Mesothelial cell of epicardium (in vitro differentiated cells): ENCODE measurements at places on chromosomes 5 and 9.
A peak's percentile ranks its signal among the peaks of the same experiment; 100 is the strongest.

- DNase-seq, result no peak
Observed at GRCh38 chr5:78638423-78638822, 10.1 kb downstream of the LHFPL2 start.

DNA sequence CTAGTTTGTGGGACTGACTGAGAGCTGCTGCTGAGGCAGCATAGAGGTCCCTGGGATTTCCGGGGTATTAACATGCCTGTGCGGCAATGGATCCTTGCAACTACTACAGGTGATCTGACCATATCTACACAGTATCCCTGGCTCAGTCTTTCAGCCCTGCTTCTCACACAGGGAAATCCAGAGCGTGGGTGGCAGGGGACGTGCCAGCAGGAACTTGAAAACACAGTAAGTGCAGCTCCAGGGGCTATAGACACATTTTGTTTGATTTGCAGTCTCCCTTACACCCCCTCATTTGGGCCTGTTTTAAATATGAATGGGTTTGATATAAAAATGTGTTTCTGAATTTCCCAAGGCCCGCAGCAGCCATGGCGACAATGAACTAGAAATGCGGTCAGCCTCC lies 209.5 kb downstream of the DCP2 start:
- no peak for DNase-seq

- DNase-seq, result no peak
Observed at GRCh38 chr5:180387798-180388197, 34.7 kb upstream of the GFPT2 start.

DNA sequence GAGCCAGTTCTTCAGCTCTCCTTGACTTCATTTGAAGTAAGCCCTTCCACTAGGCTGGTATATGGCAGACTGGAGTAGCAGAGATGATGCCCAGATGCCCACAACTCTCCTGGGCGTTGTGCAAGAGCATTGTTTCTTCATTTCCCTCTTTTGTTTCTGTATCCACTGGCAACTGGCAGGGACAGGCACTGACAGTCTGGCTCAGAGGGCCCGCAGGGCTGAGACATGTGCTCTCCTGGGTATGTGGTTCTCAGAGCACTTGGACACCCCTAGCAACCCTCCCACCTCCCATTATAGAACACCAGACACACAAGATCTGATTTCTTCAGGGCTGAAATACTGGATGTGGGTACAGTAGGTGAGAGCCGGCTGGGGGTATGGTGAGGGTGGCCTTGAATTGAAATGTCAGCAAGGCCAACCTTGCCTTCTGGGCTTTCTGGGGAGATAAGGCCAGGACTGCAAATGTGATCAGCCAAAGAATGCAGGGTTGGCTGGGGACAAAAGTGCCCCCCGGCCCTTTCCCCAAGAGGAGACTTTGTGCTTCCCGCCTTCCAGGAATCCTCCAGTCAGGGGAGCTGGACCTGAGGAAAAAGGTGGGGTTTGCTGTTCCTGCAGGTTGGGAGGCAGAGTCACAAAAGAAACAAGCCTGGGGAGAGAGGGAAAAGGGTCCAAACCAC lies 28.6 kb upstream of the CTNNA1 start:
- no peak for DNase-seq

- DNase-seq, result no peak
Observed at GRCh38 chr5:181111010-181111409, 20.0 kb downstream of the OR2V1 start.

DNA sequence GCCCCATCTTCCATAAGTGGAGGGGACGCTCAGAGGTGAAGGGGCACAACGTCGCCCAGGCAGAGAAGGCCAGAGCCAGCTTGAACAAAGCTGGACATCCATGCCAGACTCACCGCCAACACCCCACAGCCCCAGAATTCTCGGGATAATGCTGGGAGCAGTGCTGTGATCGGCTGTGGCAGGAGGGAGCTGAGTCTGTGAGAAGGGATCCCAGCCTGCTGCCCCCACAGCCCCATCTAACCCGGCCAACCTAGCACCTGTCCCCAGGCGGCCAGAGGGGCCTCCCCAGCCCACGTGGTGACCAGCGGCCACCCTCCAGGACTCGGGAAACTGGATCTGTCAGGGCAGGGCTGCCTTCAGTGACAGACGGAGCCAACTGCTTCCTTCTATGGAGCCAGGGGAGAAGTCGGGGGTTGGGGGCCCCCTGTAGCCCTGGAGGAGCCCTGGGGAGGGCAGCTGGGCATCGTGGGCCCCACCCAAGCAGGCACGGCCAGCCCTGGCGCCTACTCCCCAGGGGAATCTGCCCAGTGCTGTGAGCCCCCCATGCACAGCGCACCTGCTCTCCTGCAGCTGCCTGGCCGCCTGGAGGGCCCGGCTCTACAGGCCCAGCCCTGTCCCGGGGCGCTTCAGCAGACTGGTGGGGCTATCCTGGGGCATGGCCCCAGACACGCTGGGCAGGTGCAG lies 6.0 kb downstream of the BRD3 start:
- no peak for DNase-seq

- DNase-seq, result no peak
Observed at GRCh38 chr5:125798307-125798706, 624.9 kb upstream of the GRAMD2B start.

GRCh38 chr5:176846335-176847140 lies 36.2 kb downstream of the UNC5A start:
- no peak for DNase-seq

GRCh38 chr9:128555180-128555721 lies 2.9 kb downstream of the SPTAN1 start:
- DNase-seq, result no peak

DNA sequence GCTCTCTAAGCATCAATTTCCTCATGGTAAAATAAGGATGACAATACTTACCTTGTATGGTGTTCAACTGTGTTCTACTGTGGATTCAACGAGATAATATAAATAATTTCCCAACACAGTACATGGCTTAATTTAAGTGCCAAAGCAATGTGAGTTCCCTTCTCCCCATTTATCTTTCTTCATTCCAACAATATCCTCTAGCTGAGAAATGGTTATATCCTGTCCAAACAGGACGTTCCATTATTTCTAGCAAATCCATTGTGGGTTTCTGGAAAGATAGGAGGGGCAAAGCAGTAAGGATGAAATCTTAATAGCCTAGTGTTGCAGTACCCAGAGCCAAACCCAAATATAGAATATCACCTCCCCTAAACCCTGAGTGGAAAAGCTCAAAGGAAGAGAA lies 22.0 kb downstream of the ABCA1 start:
- no peak for DNase-seq

DNA sequence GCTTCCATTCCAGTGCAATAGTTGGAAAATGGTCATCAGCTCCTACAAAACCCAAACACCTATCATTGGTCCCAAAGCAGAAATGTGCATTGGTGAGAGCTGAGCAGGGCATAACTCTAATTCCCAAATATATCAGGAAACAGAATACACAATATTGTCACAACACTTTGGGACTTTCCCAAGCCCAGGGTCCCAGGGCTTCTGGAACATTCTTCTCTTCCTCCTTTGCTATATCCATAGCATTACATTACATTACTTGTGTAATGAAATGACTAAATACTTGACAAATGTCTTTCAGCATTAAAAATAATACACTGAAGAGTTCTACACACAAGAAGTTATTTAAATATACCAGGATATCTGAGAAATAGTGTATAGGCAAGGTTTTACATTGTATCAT lies 45.6 kb downstream of the LIX1 start:
- DNase-seq, result no peak

GRCh38 chr5:35012796-35013195 lies 35.0 kb downstream of the AGXT2 start:
- DNase-seq, result no peak

- no peak for DNase-seq
Observed at GRCh38 chr9:111610149-111610548, 10.7 kb upstream of the PTGR1 start.

- DNase-seq, result no peak
Observed at GRCh38 chr5:7668161-7668560, 182.8 kb downstream of the CFAP90 start.

- no peak for DNase-seq
Observed at GRCh38 chr9:101311758-101312420, 72.9 kb downstream of the BAAT start.

DNA sequence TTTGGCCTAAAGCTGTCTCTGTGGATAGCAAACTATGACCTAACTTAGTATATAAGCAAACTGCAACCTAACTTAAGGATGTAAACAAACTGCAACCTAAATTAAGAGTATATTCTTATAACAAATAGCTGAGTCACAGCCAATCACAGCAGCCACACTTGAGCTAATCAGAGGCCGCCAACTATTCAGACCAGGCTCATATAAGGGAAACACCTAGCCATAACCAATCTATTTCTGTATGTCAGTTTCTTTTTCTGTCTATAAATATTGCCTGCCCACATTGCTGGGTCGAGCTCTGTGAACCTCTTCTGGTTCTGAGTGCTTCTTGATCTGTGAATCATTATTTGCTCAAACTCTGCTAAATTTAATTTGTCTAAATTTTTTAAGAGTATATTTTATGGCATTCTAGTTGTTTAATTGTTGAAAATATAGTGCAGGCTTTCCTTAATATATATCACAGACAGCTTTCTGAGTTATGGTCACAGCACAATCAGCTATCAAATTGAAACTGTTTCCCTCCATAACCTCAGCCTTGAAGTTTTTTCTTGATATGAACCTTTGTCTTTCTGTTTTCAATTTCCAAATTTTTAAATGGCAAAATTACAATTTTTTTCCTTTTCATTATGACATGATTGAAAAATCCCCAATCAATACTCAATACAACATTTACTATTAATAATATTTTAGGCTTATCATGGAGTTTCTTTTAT lies 327.1 kb upstream of the NUDT12 start:
- no peak for DNase-seq

DNA sequence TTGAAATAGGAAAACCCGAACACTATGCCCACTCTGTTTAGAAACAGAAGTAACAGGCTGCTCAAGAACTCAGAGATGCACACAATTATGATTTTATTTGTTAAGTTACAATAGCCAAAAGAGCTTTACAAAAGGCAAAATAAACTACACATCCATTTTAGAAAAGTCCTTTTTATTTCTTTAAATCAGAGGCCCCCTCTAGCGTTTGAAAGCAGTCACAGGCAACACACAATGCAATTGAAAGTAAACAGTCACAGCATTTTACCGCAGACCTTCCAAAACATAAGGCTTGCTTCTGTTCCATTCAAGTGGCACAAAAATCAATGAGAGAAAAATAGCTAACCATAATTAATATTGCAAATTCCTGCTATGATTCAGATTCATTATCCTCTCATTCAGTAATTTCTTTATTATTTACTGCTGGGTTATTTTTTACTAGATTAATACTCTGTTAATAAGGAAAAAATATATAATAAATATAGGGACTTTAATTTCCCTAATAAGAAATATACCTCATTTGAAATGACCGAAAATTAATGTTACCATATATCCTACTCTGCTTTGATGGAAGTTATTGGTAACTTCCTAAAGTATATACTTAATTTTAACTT lies 78.3 kb downstream of the CEP120 start:
- DNase-seq, result no peak

GRCh38 chr9:97237951-97238889 lies 69.2 kb upstream of the CCDC180 start:
- DNase-seq, result peak; percentile 75

DNA sequence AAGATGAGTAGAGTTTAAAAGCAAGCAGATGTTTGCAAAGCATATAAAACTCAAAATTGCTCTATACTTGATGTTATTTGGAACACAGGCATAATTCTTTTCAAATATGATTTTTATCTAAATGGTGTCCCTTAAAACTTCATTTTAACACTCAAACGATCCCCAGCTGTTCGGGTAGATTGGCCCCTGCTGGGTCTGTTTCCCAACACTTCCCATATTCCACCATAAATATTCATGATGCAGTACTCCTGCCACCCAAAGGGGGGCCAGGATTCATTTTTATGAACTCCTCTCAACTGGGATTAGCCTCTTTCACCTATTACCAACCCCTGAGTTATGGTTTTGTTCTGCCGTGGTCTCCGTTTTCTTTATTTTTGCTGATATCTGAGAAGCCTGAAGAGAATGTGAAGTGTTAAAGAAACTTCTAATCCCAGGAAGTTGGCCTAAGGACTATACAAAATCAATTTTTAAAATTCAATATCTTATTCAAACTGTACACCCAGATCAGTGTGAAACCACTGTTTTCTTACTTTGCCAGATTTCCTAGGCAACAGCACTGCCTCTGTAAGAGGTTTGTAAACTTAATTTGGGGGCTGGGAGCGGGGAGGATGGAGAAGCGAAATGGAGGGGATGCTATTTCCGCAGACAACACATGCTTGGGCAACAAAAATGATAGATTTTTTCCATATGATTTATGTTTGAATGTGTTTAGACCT lies 384.1 kb downstream of the DMRT2 start:
- no peak for DNase-seq

DNA sequence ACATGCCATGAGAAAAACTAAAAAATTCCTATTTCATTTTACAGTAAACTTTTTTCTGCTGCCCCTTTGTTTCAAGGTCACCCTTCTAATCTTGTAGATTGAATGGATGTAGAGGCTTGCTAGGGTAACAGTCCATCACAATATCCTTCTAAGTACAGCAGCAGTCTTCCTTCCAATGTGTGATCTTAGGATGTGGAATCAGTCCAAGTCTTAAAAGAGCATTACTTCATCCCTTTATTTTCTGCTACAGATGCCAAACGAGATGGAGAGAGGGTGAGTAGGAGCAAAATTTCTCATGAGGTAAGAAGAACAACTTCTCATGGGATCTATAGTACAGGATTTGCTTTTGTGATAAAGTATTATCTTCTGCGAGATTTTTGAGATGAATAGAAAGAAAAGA lies 704 bp upstream of the IL33 start:
- no peak for DNase-seq

DNA sequence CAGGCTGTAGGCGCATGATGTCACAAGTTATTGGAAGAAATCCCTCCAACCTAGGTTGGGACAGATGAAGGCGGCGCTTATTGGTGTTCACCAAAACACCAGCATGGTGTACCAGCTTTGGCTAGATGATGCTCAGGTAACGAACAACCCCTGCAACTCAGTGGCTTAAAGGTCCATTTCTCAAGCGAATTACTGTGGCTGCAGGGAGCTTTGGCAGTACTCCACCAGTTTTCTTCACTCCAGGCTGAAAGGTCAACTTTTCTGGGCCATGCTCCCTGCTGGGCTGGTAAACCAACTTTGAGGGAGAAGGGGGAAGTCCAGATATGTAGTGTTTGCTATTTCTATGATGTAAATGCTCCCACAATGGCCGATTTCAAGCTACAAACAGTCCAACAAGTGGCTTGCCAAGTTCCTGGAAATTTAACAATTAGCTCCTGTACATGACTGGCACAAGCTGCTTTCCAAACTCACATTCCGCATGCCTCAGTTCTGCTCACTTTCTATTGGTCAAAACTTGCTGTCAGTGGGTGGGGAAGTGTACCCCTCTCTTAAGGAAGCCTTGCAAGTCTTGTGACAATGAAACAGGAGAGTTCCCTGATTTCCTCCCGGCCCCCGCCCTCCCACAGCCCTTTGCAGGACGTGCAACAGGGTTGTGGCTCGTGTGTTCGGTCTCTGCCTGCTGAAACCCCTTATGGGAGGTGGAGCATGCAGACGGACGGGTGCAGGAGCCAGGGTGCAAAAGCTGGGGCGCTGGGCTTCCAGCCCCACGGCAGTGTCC lies 588 bp upstream of the ZBED3 start:
- no peak for DNase-seq

DNA sequence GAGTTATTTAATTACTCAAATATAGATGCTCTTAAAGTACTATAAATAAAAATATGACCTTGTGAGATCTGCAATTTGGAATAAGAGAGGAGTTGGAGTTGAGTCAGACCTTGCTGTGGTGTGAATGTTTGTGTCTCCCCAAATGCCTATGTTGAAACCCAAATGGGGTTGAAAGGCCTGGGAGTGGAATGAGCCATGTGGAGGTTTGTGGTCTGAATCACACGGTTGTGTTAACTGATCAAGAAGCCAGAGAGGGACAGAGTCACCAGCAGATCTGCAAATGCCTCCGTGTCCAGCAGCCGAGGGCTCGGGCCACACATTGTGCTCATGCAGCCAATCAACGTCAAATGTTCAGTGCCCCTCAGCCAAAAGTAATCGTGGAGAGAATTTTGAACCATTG lies 404.4 kb downstream of the ICE1 start:
- DNase-seq, result no peak
